ENCODE measurements at places on chromosomes 6 and 20.

DNA sequence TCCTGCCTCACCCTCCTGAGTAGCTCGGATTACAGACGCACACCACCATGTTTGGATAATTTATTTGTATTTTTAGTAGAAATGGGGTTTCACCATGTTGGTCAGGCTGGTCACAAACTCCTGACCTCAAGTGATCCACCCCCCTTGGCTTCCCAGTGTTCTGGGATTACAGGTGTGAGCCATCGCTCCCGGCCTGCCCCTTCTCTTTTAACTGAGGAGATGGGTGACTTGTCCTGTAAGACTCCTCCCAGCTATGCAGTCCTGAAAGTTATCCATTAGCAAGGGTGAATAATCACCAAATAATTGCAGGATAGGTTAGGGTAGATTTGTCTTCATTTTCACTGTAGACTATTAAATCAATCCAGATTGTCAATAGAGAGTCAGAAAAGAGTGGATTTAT is 40.5 kb upstream of the JARID2 start:
- no peak for DNase-seq

DNA sequence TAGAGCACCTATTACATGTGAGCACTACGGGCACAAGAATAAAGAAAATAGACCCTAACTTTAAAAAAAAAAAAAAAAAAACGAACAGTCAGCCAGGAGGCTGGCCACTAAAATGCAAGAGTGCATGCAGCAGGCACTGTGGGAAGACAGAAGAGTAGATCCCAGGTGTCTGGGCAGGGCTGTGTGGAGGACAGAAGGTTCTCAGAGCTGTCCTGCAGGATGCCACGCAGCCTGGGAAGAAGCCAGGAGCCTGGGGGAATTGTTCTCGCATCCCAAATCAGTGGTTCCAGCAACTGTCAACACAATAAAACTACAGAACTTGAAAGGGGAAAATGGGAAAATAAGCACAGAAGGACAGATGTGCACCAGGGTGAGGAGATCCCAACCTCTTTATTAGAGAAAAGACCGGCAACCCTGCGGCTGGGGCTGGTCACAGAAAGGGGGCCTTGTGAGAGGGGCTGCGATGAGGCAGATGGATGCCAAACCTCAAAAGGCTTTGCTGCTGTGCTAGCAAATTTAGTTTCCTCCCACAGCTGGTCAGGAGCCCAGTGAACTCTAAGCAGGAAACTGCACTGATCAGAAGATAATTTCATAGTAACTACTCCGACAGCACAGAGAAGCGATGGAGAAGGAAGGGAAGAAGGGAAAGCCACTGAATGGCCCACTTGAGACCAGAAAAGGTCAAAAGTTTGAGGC is 30.9 kb downstream of the MAP3K5 start:
- no peak for DNase-seq

- no peak for DNase-seq
Measured at GRCh38 chr6:15539722-15540270, 123.0 kb downstream of the DTNBP1 start.

GRCh38 chr20:57826666-57827287 is 117.0 kb upstream of the PMEPA1 start:
- DNase-seq: no peak

GRCh38 chr6:17635568-17635967 is 35.5 kb downstream of the FAM8A1 start:
- DNase-seq: no peak

DNA sequence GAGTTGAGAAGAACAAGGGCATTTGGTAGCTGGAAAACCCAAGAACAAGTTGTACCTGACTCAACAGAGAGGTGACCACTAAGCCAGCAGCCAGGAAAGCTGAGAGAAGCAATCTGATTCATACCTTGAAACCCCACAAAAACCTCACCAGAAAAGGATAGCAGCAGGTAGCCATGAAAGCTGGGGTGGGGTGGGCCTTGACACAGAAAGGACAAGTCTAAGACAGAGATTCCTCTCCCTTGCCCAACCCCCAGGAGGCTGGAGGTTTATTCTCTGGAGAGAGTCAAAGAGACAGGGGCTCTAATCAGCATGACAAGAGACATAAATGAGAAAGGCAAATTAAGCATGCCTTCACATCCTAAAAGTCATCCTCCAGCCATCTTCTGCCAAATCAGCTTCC is 151.7 kb upstream of the DST start:
- DNase-seq: no peak

GRCh38 chr6:29999416-29999815 is 57.1 kb downstream of the HLA-A start:
- DNase-seq: no peak

GRCh38 chr6:35084041-35084491 is 57.1 kb downstream of the TCP11 start:
- DNase-seq: no peak

DNA sequence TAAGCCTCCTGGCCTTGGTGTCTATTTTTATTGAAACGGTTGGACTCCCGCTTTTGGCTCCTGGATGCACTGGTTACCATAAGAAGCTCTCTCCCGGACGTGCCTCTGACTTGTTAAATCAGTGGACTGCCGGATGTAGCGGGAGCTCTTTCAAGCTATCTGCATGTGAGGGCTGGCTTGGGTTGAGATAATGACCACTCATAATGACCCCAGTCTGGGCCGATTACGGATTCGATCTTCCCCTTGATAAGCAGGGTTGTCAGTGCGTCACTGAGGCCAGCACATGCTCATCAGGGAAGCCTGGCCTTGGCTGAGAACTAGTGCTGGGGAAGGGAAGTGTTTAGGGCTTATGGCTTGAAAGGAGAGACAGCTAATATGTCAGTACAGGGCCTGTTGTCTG is 528.1 kb downstream of the CDH26 start:
- no peak for DNase-seq
